Right ventricle myocardium inferior (tissue), 1 donor: ENCODE measurements at places on chromosomes 5 and 9.

- no peak for DNase-seq
Measured at GRCh38 chr5:170629566-170630175, 125.9 kb downstream of the KCNIP1 start.

DNA sequence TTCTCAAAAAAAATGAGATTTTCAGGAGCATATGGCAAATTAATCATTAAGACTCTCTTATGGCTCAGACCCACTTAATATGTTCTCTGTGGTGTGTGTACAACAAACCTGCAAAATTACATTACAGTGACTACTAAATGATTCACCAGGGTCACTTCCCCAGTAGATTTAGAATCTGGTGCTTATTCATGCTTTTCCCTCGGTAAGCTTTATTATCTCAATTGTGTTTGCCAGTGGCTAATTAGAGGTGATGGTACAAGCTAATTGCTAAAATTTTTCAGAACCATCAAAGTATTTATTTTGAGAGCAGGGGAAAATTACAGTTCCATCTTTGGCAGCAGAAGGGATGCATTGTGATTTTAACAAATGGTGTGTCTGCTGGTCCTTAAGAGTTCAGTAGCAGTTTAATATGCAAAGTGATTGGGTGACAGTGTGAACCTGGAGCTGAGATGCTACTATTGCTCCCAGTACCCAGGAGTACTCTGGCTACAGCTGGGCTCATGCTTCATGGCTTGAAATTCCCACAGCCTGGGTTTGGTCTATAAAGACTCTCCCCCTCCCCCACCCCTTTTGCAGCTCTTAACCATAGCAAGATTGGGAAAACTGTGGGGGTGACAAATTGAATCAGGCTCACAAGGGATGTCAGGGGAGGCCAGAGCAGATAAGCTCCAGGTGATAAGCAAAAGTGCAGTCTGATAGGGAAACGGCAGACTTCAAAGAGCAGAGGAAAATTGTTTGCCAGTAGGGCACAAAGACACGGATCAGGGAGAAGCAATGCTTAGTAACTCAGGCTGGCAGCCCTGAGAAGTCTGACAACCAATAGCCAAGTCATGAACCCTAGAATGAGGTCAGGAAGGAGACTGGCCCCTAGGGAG, 92.8 kb upstream of the RAD23B start:
- no peak for DNase-seq

DNA sequence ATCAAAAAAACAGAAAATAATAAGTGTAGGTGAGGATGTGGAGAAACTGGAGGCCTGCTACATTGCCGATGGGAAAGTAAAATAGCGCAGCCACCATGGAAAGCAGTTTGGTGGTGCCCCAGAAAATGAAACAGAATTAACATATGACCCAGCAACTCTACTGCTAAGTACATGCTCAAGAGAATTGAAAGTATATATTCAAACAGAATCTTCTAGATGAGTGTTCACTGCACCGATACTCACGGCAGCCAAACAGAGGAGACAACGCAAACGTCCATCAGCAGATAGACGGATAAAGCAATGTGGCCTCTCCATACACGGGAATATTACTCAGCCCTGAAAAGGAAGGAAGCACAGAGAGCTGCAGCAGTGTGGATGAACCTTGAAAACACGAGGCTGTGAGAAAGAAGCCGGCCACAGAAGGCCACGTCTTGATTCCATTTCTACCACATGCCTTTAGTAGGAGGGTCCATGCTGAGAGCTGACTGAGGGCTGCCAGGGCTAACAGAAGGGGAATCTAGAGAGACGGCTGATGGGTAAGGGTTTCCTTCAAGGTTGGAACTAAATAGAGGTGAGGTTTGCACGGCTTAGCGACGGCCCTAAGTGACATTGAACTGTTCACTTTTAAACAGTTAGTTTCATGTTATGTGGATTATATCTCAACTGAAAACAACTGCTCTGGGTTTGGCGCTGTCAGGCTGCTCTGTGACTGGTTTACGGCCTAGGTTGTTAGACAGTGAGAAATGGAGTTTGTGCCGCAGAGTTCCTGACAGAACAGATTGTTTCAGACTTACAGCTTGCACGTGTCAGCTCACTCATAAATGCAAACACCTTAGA, 29.8 kb downstream of the AHRR start:
- no peak for DNase-seq

- no peak for DNase-seq
Measured at GRCh38 chr9:81379655-81380054, 309.7 kb downstream of the TLE1 start.

DNA sequence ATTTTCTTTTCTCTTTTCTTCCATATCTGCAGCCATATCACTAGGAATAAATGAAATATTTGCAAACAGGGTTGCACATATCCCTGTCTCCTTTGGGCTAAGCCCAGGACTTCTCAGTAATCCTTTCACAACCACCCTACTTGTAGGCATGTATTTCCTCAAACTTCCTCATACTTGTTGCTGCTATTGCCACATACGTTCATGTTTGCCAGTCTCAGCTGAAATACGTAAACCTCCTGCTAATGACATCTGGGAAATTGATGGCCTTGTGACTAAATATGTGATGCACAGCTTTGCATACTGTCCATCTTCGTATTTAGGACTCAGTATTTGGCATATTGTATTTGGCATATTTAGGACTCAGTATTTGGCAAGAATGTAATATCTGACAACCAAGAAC, 224.6 kb downstream of the PLK2 start:
- no peak for DNase-seq

DNA sequence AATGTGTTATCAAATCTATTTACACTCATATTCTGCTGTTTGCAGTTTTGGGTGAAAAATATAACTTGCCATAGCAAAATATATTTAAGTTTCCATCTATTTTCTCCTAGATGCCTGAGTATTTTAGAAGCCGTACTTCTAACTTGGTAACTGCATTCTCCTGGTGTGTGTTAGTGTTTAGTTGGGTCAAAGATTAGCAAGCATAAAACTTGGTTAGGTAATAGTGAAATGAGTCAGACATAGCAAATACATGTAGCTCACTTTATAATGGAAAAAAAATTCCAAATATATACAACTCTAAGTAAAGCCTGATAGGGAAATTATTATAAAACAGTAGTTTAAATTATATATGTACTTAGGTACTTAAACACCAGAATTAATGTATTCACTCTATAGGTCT, 640.7 kb upstream of the ST8SIA4 start:
- DNase-seq = no peak

GRCh38 chr5:138077064-138077696, 6.7 kb upstream of the WNT8A start:
- DNase-seq = peak; percentile 75

DNA sequence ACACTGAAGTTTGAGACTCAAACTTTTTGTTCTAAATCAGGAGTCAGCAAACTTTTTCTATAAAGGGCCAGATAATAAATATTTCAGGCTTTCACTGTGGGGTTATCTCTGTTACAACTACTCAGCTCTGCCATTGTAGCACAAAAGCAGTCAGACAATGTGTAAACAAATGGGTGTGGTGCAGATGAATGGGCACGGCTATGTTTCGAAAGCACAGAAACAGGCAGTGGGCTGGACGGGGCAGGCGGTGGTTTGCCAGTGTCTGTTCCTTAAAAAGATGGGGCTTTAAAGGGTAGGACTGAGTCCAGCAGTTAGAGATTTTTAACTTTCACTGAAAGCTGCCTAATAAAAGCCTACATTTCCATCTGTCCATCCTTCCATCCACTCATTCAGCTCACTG, 48.9 kb downstream of the PFDN1 start:
- DNase-seq = peak; percentile 68

- no peak for DNase-seq
Measured at GRCh38 chr5:66009277-66009676, 82.9 kb downstream of the ERBIN start.

GRCh38 chr5:178460598-178460997, 129.6 kb downstream of the COL23A1 start:
- no peak for DNase-seq

DNA sequence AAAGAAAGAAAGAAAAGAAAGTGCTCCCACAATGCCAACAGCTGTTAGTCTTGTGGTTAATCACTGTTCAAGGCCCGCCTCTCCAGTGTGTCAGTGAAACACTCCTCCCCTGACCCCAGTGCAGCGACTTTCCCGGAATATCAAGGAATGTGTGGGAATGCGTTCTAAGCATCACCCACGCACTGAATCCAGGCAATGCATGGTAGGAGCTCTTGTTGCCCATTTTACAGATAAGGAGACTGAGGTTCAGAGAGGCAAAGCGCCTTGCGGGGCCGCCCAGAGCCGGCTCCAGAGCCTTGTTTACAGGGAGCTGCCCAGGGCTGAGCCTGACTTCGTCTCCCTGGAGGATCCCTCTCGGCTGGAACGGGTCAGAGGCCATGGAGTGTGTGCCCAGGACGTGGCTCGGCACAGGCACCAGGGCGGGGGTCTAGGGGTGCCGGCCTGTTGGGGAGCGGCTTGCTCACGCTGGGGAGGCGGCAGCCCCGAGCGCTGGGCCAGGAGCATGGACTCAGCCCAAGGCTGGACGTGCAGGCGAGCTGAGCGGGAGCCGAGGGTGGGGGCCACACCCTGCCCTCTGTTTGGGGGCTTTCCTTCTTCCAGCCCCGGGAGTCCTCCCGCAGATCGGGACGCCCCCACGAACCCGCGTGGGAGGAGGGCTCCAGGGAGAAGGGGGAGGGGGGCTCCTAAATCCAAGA, 823 bp downstream of the ST6GALNAC6 start:
- no peak for DNase-seq

DNA sequence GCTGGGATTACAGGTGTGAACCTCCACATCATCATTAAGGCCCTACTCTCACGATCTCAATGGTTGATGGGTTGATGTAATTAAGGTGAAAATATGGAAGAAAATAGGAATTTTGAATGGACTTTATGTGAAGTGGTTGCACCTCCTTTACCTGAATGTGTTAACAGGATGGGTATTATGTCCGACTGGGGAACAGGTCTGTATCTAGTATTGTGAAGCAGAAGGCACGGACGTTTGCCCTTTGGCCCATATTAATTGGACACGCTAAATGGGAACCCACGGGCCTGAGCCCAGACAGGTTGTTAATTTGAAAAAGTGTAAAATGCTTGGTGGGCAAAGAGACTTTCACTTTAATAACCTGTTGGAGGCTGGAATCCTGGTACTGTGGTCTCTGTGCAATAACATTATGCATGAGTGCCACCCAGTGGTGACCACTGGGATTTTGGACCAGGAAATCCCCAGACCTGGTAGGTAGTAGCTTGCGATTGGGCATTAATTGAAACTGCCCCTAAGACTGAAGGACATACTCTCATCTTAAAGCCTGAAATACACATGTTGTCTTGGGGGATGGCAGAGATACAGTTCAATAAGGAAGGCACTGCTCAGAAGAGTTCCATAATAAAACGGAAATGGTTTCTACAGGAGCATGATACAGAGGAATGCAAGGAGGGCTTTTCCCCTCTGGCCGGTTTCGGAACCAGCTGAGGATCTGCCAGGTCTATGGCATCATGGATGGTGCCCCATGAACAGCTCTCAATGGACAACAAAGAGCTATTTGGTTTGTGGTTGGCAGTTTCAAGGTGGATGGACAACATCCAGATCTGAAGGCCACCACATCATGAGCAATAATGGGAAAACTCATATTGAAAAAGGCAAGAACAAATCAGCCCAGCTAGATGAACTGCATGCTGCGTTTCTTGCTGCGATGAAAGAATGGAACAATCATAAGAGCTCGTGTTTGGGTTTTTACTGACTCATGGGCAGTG, 26.2 kb upstream of the BICD2 start:
- DNase-seq = peak; percentile 72

- DNase-seq = no peak
Measured at GRCh38 chr5:68070591-68071281, 144.8 kb upstream of the PIK3R1 start.

DNA sequence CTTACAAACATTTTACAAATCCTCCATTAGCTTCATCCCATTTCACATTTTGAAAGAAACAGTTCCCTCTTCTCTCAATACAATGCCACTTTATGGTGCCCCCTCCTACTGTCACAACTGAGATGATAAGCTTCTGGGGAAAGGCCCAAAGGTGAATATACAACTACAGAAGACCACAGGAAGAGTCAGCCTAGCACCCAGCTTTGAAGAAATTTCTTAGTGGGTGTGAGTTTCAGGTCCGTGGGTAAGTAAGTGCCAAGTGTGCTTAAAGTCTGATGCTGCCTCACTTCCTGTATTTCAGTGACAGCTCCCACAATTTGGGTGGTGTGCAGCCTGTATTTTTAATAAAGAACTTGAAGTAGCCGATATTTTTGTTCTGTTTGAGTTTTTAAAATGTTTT, 68.1 kb downstream of the ARHGEF28 start:
- DNase-seq = no peak

DNA sequence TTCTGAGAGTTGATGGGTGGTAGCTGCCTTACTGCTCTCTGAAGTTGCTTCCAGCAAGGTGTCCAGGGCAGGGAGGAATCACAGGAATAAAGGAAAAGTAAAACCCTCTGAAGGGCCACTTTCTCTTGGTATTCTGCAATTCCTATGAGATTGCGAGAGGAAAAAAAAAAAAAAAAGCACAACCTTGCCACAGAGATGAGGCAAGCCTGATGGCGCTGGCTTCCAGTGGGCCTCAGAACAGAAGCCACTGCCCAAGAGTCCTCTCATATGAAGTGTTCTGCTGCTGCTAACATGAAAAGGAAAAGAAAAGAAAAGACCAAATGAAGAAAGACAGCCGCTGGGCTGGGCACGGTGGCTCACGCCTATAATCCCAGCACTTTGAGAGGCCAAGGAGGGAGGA, 80.8 kb upstream of the IL17B start:
- DNase-seq = no peak
